NCI-H146 (cell line): ENCODE measurements at places on chromosomes 3 and 15.

- no peak for DNase-seq
These were observed 114.2 kb downstream of the PGPEP1L start for GRCh38 chr15:98893401-98893800.

GRCh38 chr15:70089692-70089971 is 8.1 kb downstream of the TLE3 start:
- no peak for DNase-seq

DNA sequence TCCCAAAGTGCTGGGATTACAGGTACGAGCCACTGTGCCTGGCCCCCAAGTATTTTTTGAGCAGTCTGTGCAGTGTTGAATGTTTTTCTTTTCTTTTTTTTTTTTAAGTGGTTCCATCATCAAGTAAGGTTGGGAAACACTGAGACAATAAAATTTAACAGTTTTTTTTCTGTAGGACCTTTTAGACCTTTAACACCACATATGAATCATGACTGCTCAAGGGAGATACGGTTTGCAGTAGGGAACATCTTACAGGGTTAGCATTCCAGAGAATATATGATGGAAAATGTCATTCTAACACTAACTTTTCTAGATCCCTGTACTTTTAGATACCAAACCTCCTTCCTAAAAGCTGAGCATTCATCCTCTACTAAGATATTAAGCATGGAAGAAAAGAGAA is 41.7 kb downstream of the SNX4 start:
- no peak for DNase-seq

GRCh38 chr15:76953913-76954312 is 22.4 kb downstream of the RCN2 start:
- DNase-seq: no peak

DNA sequence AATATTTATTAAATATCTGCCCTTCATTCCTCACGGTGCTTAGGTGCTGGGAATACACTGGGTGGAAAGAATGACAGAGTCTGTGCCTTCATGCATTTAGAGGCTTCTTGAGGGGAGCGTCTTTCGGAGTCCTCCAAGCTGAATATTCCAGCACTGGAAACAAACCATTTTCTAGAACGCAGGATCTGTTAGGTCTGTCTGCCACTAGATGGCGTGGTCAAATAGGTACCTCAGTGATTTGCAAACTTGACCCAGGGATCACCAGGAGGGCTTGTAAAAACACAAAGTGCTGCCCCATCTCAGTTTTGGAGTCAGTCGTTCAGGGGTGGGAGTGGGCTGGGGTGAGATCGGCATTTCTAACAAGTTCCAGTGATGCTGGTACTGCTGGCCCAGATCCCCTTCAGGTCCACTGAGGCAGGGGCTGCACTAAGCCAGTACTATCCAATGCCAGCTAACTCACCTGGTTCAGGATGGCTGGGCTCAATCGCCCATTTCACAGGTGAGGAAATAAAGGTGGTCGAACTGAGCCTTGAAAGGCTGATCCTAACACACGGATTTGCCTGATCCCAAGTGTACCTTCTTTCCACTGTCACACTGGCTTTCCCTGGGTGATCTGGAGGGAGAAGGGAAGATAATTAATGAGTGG is 14.8 kb downstream of the ARNT2 start:
- peak; percentile 54 for DNase-seq

DNA sequence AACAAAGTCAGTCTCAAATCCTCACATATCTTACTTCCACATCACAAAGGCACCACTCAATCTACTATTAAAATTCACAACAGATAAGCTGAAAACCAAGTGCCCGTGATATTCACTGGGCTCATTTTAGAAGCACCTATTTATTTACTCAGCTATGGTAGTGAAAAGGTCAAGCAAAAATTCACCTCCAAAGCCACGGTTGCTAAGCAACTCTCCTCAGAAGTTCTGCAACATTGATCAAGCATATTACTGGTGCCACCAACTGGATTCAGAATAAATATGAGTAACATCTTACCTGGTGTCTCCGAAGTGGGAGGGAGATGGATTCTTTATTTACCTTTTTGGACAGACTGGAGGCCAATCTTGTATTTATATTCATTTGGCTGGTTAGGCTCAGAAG is 714.8 kb downstream of the FHIT start:
- DNase-seq: peak; percentile 95

DNA sequence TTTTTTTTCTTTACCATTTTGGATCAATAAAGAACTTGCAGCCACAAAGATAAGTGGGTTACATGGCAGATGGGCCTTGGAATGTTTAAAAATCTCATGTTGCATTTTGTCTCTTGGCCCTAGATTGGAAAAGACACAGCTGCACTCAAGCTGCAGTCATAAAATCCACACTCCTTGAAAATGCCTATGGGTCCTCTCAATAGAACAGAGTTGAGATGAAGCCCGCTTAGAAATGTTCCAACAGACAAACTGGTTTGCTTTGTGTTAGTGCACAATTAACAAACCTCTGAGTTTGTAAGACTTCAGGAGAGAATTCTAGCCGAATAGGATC is 401.2 kb upstream of the CDIN1 start:
- no peak for DNase-seq

DNA sequence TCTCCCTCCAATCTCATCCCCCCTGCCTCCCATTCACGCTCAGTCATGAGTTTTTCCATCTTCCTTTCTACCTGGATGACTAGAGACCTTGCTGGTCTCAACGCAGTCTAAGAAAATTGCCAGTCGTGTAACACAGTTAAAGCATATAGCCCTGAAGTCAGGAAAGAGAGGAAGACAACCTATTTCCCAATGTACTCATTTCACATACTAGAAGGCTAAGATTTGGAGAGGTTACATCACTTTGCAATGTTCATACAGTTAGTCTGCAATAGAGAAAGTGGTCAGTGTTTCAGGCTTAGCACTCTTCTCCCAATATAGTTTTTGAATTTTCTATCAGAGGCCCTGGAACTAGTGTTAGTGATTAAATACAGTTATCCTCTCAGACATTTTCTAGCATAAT is 278.6 kb downstream of the EDEM1 start:
- no peak for DNase-seq

- peak; percentile 71 for DNase-seq
These were observed 83.1 kb downstream of the DNAJB8 start for GRCh38 chr3:128383316-128384235.

GRCh38 chr15:80789796-80790195 is 10.6 kb downstream of the CEMIP start:
- no peak for DNase-seq

- no peak for DNase-seq
These were observed 4.3 kb upstream of the MYL3 start for GRCh38 chr3:46867550-46867898.

GRCh38 chr3:13536432-13536831 is 12.5 kb upstream of the FBLN2 start:
- DNase-seq: no peak

- no peak for DNase-seq
These were observed 168.7 kb upstream of the TMCO5A start for GRCh38 chr15:37765786-37766185.

- DNase-seq: no peak
These were observed 14.0 kb downstream of the ABHD5 start for GRCh38 chr3:43704697-43705096.

GRCh38 chr3:45929042-45929679 is 14.1 kb upstream of the CXCR6 start:
- no peak for DNase-seq

GRCh38 chr3:110243081-110243480 is 828.5 kb upstream of the NECTIN3 start:
- no peak for DNase-seq

DNA sequence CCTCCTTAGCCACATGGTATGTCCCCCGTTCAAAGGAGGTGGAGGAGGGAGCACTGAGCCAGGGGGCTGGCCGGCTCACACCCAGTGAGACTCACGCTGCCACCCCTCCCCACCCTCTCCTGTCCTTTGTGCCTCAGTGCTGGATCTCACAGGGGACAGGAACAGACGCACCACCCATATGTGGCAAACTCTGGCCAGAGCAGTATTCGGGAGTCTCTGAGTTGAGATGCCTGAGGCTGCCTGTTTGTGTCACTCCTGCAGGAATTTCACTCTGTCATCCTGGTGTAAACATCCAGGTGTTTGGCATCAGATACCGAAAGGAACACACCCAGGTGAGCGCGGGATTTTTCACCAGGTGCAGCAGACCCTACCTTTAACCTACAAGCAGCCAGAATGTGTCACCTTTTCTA is 25.7 kb downstream of the RGMA start:
- no peak for DNase-seq

DNA sequence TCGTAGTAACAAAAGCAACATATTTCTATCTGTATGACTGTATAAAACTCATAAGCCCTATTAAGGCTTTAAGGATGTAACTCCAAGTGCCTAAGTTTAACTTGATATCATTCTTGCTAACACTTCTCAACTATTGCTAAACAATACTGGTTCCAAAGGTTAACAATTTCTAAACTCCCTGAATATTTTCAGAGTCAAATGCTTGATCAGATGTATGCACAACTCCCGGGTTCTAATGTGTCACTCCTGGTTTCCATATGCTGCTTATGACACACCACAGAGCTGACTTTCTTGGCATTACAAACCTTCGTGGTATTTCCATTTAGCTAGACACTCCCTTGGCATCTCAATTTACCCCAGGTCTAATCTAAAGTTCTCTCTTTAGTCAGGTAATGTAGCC is 26.3 kb downstream of the DZIP1L start:
- no peak for DNase-seq

DNA sequence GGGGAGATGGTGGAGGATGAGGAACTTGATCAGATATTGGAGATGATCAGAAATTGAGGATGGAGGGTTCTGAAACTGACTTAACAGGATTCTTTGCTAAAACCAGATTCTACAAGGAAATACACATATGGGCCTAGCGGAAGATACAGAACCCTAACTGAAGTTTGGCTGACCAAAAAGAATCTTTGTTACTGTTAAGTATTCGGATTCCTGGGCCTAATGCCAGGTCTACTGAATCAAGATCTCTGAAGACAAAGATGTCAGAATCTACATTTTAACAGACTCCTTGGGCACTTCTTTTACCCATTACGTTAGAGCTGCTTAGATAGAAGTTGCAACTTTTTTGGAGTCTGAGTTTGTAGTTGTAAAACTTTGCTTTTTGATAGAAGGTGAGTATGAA is 137.7 kb downstream of the FNDC3B start:
- no peak for DNase-seq

- no peak for DNase-seq
These were observed 7.2 kb downstream of the CHCHD6 start for GRCh38 chr3:126711121-126711760.

DNA sequence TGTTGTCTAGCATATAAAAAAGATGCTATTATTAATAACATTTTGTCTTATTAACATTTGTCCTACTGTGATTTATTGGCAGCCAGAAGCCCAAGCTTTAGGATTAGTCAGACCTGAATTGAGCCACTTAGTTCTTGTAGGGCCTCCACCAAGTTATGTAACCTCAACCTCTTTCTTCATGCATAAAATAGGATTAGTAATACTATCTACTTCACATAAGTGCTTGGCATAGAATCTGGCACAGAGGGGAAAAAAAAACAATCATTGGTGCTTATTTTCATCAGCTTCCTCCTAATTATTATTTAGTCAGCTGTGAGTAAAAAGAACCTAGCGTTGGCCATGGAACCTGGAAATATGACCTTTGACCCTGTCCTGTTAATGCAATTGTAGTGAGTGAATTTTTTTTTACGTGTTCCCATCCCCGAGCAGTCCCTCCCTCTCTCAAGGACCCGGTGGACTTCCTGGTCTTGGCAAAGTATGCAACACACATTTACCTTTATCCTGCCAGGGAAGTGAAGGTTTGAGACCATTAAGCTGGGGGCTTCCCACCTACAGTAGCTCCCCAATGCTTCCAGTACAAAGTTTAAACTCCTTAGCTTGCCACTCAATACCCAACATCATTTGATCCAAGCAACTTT is 136.8 kb downstream of the FHIT start:
- DNase-seq: no peak

GRCh38 chr3:10085738-10086137 is 22.3 kb downstream of the FANCD2OS start:
- no peak for DNase-seq

- DNase-seq: peak; percentile 83
These were observed 361.4 kb upstream of the ICE2 start for GRCh38 chr15:60840306-60840702.

- DNase-seq: no peak
These were observed 12.6 kb downstream of the GHRL start for GRCh38 chr3:10280177-10280529.

DNA sequence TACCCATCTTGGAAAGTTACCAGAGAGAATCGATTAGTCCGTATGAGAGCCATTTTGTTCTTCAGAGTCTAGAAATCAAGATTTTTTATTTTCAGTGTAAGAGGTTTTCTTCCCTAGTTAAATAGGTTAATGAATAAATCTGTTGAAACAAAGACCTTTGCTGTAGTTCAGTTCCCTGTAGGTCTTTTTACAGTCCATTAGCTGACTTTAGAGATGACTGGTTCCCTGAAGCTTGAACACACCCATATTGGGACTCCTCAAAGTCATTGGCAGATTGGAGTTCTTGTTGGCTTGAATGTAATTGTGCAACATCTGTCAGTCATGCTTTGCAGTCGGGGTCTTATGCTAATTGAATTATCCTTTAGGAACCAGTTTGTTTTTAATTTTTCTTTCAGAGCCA is 45.3 kb downstream of the SEMA6D start:
- no peak for DNase-seq

DNA sequence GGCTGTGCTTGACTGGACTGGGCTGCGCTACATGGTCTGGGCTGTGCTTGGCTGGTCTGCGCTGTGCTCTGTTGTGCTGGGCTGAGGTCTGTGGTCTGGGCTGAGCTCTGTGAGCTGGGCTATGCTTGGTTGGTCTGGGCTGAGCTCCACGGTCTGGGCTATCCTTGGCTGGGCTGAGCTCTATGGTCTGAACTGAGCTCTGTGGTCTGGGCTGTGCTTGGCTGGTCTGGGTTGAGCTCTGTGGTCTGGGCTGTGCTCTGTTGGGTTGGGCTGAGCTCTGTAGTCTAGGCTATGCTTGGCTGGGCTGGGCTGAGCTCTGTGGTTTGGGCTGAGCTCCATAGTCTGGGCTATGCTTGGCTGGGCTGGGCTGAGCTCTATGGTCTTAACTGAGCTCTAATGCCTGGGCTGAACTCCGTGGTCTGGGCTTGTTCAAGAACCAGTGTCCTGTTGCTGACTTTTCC is 92.0 kb downstream of the PLXNA1 start:
- DNase-seq: peak; percentile 39

GRCh38 chr15:65666257-65666656 is 44.5 kb downstream of the SLC24A1 start:
- DNase-seq: no peak

DNA sequence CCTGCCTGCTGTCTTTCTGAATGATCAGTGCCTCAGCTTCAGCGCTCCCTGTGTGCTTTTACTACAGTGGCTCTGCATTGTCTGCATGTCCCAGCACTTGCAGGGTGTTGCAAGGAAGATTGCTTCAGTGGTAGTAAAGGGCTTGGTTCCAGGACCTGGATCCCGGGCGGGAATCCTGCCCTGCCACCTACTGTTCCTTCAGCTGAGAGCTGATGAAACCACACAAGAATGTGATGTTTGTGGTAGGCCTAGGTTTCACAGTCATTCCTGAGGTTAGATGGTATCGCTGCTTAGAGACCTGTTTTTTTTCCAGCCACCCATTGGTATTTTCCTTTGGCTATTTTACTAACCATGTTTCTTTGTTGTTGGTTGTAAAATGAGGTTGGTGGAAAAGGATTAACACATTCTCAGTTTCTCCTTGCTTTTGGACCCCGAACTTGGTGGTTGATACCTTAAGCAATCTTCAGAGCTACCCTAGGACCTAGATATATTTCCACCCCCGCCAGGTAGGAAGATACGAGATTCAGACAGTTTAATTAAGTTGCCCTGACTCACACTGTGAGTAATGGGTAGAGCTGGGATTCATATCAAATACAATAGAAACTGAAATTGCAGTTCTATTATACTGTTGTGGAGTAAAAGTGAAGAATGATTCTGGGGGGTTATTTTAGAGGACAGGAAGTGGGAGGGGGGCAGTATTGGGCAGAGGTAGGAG is 11.4 kb downstream of the GPR87 start:
- no peak for DNase-seq
